ENCODE measurements at places on chromosomes 1 and 21.

DNA sequence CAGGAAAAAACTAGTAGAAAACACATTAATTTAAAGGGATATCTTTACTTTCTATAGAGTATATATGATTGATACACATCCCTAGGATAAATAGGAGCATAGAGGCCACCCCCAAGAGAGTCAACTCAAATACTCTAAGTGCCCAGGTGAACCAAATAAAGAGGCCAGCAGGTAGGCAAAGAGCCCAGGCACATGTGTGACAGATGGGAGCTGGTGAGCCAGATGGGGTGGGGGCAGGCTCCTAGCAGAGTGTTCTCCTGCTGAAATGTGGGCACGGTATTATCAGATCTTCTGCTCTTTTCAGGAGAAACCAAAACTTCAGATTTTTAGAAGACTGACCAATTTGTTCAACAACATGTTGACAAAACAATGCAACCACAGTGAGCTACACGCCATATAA is 333.4 kb upstream of the PKN2 start:
- no peak for DNase-seq

DNA sequence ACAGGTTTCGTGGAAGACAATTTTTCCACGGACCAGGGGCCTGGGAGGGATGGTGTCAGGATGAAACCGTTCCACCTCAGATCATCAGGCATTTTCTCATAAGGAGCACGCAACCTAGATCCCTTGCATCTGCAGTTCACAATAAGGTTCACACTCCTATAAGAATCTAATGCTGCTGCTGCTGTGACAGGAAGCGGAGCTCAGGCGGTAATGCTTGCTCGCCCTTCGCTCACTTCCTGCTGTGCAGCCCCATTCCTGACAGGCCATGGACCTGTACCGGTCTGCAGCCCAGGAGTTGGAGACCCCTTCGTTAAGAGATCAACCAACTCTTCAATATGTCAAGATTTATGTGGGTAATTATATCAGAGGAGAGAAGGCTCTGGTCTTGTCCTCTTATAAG is 3.3 kb upstream of the DHX9 start:
- DNase-seq: no peak

GRCh38 chr1:210684466-210685294 is 356.0 kb downstream of the HHAT start:
- DNase-seq: no peak

GRCh38 chr1:218344814-218345672 is at the start of gene TGFB2:
TGFB2 (plus strand) TSS chr1:218345336; CDS start chr1:218346702, 1,366 bp downstream.
- DNase-seq: no peak

DNA sequence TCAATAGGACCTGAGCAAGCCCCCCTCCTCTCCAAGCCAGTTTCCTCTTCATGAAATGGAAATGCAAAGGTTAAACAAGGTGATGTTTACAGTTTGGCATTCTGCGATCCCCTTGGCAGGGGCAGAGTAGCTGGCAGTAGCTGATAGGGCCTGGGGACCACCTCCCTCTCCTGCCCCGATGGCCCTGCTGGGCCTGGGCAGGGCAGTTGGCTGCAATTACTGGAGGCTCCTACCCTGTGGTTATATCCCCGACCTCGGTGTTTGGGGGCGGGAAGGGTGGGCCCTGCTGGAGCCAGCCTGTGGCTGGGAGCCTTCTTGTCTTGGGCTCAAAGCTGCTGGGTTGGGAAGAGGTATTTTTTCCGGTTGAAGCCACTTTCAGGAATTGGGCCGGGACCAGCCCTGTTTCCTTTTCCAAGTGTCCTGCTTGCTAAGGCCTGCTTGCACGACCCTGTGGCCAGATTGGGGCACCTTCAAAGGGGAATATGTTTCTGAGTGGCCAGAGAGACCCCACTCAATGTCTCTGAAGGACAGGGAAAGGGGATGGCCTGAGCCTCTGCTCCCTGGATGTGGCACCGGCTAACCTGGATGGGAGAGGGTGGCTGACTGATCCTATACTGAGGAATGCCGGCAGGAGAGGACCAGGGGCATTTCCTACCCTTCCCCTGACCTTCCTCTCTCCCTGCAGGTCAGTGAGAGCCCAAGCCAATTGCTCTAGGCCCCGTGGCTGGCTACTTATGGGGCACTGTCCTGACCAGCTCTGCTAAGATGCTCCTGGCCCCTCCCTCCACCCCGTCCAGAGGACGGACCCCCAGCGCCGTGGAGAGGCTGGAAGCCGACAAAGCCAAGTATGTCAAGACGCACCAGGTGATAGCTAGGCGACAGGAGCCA is 1.9 kb downstream of the FAM110D start:
- no peak for DNase-seq

DNA sequence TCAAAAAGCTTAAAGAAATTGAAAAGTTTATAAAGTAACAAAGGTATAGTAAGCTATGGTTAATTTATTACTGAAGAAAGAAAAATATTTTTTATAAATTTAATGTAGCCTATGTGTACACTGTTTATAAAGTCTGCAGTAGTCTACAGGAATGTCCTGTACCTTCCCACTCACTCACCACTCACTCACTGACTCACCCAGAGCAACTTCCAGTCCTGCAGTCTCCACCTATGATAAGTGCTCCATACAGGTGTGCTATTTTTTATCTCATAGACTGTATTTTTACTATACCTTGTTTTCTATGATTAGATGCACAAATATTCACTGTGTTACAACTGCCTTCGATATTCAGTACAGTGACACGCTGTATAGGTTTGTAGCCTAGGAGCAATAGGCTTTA is 106.6 kb downstream of the NR5A2 start:
- DNase-seq: no peak

DNA sequence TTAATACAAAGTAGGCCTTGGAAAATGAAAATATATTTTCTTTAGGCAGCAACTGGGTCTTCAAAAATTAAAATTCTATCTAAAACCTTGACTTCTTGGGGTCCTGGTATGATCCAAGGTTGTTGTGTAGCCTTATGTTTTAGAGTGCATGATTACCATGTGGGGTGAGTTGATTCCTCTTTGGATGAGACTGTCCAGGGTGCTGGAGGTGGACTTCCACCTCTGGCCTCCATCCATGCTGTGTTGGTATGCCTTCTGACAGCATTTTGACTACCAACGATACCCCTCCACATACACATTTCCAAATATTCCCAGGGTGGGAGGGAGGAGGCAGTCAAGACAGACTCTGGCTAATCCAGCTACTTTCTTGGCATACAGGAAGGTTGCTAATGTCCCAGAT is 205.0 kb downstream of the TNR start:
- DNase-seq: no peak

GRCh38 chr1:41314376-41315145 is 46.7 kb upstream of the FOXO6 start:
- no peak for DNase-seq

GRCh38 chr1:166884040-166884642 is 8.1 kb upstream of the TADA1 start:
- DNase-seq: peak; percentile 7

- no peak for DNase-seq
Measured at GRCh38 chr1:111110197-111110899, 29.5 kb downstream of the DRAM2 start.

DNA sequence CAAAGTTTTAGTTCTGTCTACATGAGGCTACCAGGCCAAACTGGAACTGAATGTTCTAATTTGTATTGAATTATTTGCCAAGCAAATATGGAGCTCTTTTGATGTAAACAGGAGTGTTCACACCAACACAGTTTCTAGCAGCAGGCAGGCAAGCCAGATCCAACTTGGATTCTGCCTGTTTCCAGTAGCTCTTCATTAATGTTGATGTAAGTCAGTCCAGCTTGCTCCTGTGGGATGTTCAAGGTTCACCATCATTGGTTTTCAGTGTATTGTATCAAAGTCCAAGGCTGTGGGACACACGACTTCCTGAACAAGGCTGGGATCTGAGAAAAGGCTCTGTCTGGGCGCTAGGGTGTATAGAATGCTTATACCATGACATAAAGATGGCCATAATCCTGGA is 68.1 kb downstream of the PAPPA2 start:
- DNase-seq: no peak

GRCh38 chr1:205805082-205805711 is 7.8 kb downstream of the SLC41A1 start:
- DNase-seq: no peak

- DNase-seq: no peak
Measured at GRCh38 chr1:157110003-157110402, 10.4 kb upstream of the ETV3L start.

DNA sequence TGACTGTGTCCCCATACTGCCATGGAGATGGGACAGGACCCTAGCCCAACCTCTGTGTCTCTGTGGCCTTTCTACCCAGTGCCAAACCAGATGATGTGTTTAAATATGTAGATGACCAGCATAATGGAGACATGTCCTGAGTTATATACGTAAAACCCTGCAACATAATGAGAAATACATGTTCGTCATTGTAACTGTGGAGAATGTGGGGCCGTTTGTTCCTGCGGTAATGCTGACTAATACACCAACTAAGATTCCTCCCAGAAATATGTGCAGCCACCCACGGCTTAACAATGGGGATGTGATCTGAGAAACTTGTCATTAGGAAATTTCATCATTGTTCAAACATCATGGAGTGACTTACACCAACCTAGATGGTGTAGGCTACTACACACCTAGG is 71.7 kb upstream of the SIM2 start:
- no peak for DNase-seq

DNA sequence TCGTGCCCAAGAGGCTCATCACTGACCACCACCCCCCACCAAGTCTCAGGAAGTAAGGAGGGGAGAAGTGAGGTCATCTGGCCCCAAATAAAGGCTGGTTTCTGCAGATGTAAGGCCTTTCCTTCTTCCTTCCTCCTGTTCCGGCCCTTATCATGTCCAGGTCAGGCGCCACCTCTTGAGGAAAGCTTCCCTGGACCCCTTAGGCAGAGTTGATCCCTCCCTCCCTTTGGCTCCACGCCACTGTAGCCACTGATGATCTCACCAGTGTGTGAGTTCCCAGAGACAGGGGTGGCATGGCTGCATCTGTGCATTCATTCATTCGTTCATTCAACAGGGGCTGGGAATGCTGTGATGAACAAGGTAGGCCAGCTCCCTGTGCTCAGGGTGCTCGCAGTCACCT is 59.2 kb downstream of the TAS1R2 start:
- no peak for DNase-seq

DNA sequence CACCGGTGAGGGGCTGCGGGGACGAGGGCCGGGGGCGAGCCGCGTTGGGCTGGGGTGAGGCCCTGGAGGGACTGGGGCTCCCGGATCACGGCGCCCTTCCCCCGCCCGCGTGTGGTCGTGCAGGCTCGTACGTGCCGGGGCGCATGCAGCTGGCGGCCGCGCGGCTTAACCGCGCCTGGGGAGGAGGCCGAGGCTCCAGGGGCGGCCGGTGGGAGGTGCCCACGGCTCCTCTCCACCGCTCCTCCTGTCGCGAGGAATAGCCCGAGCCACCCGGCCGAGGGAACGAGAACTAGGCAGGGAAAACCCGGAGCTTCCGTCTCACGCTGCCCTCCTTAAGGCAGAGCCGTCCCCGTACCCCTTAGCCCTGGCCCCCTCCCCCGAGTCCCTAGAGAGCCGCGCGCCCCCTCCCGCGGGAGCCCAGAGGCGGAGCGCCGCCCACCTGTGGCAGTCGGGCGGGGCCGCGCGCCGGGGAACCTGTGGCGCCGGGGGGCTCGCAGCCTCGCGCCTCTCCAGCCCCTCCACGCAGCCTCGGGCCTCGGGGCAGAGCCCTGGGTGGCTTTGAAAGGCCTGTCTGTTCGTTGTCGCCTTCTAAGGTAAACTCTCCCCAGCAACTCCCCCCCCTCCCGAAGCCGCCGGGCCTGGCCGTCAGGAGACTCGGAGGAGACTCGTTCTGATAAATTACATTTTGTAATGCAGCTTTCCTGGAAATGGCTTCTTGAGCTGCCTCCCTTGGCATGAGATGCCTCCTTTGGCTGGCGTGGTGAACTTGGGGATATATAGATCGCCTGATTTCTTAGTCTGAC is 746 bp downstream of the AK4 start:
- no peak for DNase-seq
